ENCODE measurements at places on chromosomes 2 and 18.
A peak's percentile ranks its signal among the peaks of the same experiment; 100 is the strongest.

- DNase-seq, result no peak
Measured at GRCh38 chr2:131035112-131035825, 58.0 kb downstream of the FAM168B start.

DNA sequence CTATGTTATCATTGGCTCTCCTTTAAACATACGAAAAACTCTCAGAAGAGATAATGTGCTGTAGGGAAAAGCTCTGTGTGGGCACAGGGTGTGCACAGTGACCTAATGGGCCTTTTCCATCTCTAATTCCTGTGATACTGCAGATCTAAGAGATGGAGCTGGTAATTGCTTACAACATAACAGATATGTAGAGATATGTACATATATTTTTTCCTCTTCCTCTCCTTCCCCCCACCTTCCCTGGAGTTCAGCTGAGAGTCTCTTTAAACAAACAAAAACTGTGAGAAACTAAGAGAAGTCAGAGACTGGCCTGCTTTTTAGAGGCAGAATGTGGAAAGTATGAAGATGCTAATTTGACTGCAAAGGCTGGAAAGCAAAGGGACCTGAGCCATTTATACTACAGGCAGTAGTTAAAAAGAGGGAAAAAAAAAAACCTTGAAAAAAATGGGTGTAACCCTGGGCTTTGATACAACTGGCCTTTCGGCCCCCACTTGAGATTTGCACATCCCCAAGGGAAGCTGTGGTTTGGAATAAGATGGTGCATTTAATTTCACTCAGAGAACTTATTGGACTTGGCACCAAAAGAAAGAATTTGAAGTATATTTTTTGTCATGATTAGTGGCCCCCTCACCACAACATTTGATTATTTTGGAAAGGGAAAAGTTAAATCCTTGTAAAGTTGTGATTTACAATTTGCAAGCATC, 502.2 kb upstream of the ZEB2 start:
- no peak for DNase-seq

DNA sequence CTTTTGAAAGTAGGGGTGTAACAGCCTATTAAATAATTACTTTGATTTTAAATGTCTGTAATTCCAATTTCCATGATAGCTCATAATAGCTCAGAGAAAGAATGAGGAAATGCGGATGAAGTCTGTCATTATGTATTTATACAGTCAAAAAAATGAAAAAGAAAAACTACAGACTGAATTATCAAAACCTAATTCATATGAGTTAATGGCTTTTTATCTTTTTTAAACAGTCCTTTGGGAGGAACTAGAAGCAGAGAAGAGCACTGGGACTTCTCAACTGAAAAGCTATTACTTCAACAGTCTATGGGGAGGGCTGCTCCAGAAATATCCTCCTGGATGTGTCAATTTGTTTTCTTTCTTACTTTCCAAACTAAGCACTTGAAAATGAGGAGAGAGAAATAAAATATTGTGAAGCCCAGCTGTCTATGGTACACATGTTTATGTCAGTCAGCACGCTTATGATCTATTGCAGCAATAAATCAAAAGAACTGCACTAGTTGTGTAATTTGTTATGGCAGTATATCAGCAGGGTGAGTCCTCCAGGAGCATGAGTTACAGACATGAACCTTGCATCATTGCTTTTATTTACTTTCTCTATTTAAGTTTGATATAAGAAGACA, 1550.2 kb downstream of the LRP1B start:
- no peak for DNase-seq

GRCh38 chr2:236939721-236940231, 145.9 kb upstream of the COPS8 start:
- no peak for DNase-seq

GRCh38 chr18:8948471-8949149, 153.9 kb upstream of the NDUFV2 start:
- DNase-seq, result peak; percentile 58

DNA sequence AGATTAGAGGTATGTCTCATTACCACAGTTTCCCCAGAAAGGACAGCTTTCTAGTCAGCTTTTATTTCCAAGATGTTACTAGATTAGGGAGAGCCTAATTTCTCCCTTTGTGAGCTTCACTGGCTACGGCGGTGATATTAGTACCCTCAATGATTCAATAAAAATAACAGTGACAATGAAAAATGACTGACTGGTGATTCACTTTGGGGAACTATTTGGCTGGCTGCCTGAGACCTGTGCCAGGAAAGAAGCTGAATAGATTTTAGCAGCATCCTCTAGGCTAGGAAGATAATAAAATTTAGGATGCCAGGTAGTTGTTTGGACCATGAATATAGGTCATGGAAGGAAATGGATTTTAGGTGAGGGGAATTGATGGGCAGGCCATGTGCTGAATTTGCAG, 178.7 kb downstream of the FMNL2 start:
- no peak for DNase-seq

DNA sequence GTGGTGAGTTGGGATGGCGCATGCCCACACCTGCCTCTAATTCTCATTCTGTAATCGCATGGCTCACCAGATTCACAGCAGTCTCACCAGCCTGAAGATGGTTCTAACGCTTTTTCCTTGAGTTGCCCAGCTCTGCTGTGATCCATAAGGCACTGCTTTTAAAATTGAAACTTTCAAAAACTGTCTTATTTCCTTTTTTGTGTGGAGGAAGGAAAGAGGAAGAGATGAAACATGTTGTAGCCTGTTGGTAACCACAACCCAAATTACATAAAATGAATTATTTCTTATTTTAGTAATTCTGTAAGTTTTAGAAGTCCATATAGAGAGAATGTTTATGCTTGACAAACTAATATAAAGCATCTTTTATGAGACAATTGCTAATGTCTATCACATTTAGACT, 165.4 kb downstream of the RBM43 start:
- DNase-seq, result no peak

- DNase-seq, result no peak
Measured at GRCh38 chr2:10520154-10520553, 72.0 kb upstream of the ODC1 start.

GRCh38 chr2:15357186-15357585, 203.9 kb downstream of the NBAS start:
- no peak for DNase-seq
